CD4-positive, alpha-beta memory T cell (primary cell): ENCODE measurements at places on chromosomes 7 and 10. TPM values are rescaled to one million over a fixed set of nuclear protein-coding genes. Genes with fewer than 3 reads are reported as not detected.

- H3K36me3 ChIP-seq = no peaks in the 10 kb centered on the region
- no peak overlapping the region for H3K27ac ChIP-seq
- H3K27me3 ChIP-seq = no peaks in the 10 kb centered on the region
- DNase-seq = no peak
- H3K4me3 ChIP-seq = no peak overlapping the region
- peaks cover 7% of the 10 kb centered on the region for H3K4me1 ChIP-seq
These were observed 12.6 kb downstream of the IQCE start for GRCh38 chr7:2571409-2571808.

DNA sequence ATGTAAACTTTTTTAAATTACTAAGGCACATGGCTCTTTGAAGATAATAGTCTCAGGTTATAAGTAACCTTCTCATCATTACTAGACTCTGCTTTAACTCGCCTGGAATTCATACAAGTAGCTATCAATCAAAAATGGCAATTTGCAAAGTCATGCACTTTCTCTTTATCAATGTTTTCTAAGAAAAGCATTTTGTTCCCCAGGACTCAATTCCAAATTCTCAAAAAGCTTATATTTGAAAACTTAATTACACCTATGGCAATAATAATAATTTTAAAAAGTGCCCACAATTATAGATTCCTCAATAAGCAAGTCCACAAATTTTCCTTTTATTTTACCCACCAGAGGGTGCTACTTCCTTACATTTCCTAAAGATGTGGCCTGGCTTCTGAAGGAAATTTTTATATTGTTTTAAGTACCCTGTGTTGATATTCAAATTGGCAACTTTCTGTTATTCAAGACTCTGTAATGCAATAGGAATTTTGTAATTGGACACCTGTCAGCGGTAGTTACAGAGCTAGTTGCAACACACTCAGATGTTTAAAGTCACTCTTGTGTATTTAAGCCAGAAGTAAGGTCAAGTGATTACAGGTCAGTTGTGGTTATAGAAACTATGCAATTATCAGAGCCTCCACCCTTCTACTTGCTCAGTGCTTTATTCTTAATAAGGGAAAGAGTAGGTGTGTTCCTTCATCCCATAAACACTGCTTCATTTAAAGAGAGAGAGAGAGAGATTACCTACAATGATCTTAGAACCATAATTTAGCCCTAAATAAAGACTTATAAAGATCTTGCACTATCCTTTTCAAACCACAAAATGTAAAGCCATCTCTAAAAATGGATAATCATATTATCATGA, 47.1 kb upstream of the HYAL4 start:
- no peak overlapping the region for H3K4me3 ChIP-seq
- no peaks in the 10 kb centered on the region for H3K36me3 ChIP-seq
- no peaks in the 10 kb centered on the region for H3K27me3 ChIP-seq

Gene SYNPO2L
- total RNA-seq = not detected

Gene UNCX
- total RNA-seq = not detected

DNA sequence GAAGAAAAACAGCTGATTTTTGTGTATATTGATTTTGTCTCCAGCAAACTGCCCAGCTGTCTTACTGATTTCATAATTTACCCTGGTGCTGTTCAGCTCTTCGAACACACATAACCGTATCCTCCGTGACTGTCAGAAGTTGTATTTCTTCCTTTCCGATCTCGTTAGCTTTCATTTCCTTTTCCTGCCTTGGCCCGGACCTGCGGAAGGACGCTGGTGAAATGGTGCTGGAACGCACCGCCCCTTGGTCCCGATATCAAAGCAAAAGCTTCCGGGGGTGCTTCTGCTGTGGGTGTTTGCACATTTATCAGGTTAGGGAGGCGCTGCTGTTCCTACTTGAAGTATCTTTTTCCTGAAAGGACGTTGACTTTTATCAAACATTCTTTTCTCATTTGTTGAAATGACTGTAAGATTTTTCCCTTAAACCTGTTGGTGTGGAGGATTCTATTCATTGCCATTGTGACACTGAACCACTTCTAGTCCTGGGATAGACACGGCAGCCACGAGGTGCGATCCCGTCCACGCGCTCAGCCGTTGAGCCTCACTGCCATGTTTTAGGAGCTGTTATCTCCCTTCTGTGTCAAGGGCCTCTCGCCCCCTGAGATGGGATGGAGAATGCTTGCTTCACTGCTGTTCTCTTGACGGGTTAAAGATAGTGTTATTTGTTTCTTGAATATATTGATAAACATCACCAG, 72.6 kb downstream of the FOXL3 start:
- H3K27me3 ChIP-seq = no peaks in the 10 kb centered on the region
- peaks cover 72% of the 10 kb centered on the region for H3K4me1 ChIP-seq
- DNase-seq = peak; percentile 52
- no peaks in the 10 kb centered on the region for H3K36me3 ChIP-seq
- H3K27ac ChIP-seq = peak overlapping the region; percentile 29

Gene CD36
- 4.3 TPM for total RNA-seq

GRCh38 chr10:32332299-32332750, 14.6 kb downstream of the EPC1 start:
- H3K4me3 ChIP-seq = no peak overlapping the region
- peaks cover 100% of the 10 kb centered on the region for H3K4me1 ChIP-seq
- no peaks in the 10 kb centered on the region for H3K27me3 ChIP-seq

DNA sequence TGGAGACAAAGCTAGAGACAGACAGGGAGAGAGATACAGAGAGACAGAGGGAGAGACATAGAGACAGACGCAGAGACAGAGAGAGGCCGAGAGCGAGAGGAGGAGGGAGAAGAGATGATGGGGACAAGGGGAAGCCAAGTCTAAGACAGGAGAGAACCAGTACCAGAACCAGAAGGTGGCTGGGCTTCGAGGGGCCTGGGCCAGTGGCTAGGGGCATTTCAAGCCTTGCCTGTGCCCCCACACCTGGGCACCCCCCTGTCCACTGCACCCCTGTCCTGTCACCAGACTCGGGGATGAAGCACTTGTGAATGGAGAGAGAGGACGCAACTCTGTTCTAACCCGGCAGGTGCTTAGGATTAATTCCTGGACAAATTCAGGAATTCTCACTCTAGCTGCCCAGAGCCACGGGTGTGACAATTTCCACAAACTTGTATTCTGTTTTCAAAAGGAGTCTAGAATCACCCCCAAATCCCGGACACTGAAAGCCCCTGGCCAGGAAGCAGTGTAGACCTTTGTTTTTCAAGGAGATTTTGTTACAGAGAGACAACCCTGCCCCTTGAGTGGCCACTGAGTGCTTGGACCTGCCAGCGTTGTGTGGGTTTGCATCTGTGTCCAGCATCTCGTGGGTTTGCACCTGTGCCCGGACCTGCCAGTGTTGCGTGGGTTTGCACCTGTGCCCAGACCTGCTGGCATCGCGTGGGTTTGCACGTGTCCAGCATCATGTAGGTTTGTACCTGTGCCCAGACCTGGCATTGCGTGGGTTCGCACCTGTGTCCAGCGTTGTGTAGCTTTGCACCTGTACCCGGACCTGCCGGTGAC, 157.3 kb downstream of the WDR37 start:
- no peaks in the 10 kb centered on the region for H3K36me3 ChIP-seq
- H3K4me1 ChIP-seq = no peaks in the 10 kb centered on the region
- H3K27ac ChIP-seq = no peak overlapping the region
- DNase-seq = no peak
- no peak overlapping the region for H3K4me3 ChIP-seq

GRCh38 chr10:45370202-45370955, 3.6 kb upstream of the ALOX5 start:
- no peak overlapping the region for H3K27ac ChIP-seq
- no peak for DNase-seq
- H3K36me3 ChIP-seq = no peaks in the 10 kb centered on the region
- no peak overlapping the region for H3K4me3 ChIP-seq
- H3K4me1 ChIP-seq = peaks cover 14% of the 10 kb centered on the region

DNA sequence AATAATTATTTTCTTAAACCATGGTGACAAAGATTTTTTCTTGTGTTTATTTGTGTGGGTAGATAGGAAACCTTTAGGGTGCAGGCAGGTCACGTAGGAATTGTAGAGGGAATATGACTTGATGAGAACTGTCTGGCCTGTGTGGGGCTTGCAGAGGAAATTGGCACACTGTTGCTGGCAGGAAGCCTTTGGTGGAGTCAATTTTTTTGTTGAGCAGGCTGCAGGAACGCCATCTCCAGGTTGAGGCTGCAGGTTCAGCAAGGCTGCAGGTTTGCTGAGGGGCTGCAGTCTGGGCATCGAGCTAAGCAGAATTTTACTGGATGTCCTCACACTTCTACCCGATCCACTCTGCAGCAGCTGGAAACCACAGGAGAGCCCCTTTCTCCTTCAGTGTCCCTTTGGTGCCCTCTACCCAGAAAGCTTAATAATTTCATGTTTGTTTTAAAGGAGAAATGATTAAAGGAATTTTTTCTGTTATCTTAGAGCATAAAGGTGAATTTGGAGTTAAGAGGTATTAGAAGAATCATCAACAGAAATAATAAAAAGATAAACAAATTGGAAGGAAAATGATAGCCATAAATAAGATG, 37.0 kb downstream of the TBC1D12 start:
- no peak overlapping the region for H3K4me3 ChIP-seq
- no peak for DNase-seq
- no peak overlapping the region for H3K27ac ChIP-seq
- H3K36me3 ChIP-seq = no peaks in the 10 kb centered on the region

Gene MNX1
- not detected for total RNA-seq

Gene FAM25A
- total RNA-seq = not detected

DNA sequence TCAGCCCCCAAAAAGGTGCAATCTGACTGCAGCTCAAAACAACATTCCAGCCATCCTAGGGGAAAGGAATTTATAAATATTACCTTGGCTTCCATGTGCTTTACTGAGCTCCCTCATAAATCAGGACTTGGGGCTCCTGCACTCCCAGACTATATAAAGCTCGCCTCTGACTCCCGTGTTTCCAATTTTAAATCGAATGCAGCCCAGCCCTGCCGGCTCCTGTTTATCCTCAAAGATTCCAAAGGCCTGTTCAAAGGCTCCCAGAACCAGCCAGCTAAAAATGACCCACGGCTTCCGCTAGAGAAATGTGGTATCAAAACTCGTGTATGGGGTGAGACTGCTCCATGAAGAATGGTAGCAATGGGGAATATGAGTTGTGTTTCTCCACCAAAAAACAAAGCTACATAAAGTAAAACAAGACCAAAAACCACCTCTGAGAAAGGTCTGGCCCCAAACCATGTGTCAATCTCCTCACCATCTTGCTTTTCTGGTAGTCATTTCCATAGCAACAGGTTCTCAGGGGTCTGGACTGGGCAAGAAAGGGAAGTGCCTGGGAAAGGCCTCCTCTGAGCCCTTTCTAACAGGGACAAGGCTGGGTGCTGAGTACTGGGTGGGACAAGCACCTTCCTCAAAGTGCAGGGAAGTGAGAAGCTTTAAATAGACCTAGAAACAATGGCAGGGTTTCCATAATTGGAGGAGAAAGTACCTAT, 5.1 kb downstream of the CALML3 start:
- DNase-seq = no peak
- H3K36me3 ChIP-seq = no peaks in the 10 kb centered on the region
- H3K4me3 ChIP-seq = no peak overlapping the region
- H3K27ac ChIP-seq = no peak overlapping the region
- H3K4me1 ChIP-seq = no peaks in the 10 kb centered on the region
- H3K27me3 ChIP-seq = no peaks in the 10 kb centered on the region

Gene CYP3A4
- total RNA-seq = not detected

- H3K27me3 ChIP-seq = peaks cover 4% of the 10 kb centered on the region
- no peak overlapping the region for H3K27ac ChIP-seq
- peaks cover 5% of the 10 kb centered on the region for H3K4me1 ChIP-seq
- no peak overlapping the region for H3K4me3 ChIP-seq
- DNase-seq = no peak
These were observed 51.0 kb downstream of the TCF7L2 start for GRCh38 chr10:113000876-113001598.

Gene NIPSNAP2
- total RNA-seq = 33.3 TPM

DNA sequence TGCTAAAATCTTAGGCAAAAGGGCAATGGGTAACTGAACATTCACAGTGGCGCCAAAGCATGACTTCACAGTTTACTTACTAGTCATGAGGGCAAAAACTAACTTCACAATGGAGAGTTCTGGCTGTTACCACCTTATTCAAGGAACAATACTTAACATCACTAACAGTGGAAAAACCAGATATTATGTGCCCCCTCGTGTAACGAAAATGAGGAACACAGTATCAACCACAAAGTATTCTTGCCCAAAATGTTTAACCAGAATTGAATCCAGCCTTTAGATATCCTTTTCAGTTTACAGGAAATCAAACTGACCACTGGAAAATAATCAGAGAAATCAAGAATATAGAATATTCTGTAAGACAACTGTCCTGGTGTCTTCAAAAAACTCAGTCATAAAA, 9.5 kb downstream of the C7orf25 start:
- no peaks in the 10 kb centered on the region for H3K36me3 ChIP-seq
- DNase-seq = no peak
- no peaks in the 10 kb centered on the region for H3K4me1 ChIP-seq
- no peaks in the 10 kb centered on the region for H3K27me3 ChIP-seq
- H3K4me3 ChIP-seq = no peak overlapping the region

GRCh38 chr10:93903051-93903450, 9.3 kb downstream of the SLC35G1 start:
- peaks cover 25% of the 10 kb centered on the region for H3K4me1 ChIP-seq
- no peaks in the 10 kb centered on the region for H3K27me3 ChIP-seq
- H3K4me3 ChIP-seq = no peak overlapping the region
- DNase-seq = no peak

Gene PHYHIPL
- not detected for total RNA-seq

- H3K36me3 ChIP-seq = no peaks in the 10 kb centered on the region
- H3K4me1 ChIP-seq = no peaks in the 10 kb centered on the region
- no peak overlapping the region for H3K27ac ChIP-seq
- H3K4me3 ChIP-seq = no peak overlapping the region
- no peaks in the 10 kb centered on the region for H3K27me3 ChIP-seq
- DNase-seq = no peak
These were observed 23.6 kb upstream of the FRA10AC1 start for GRCh38 chr10:93726024-93726423.

DNA sequence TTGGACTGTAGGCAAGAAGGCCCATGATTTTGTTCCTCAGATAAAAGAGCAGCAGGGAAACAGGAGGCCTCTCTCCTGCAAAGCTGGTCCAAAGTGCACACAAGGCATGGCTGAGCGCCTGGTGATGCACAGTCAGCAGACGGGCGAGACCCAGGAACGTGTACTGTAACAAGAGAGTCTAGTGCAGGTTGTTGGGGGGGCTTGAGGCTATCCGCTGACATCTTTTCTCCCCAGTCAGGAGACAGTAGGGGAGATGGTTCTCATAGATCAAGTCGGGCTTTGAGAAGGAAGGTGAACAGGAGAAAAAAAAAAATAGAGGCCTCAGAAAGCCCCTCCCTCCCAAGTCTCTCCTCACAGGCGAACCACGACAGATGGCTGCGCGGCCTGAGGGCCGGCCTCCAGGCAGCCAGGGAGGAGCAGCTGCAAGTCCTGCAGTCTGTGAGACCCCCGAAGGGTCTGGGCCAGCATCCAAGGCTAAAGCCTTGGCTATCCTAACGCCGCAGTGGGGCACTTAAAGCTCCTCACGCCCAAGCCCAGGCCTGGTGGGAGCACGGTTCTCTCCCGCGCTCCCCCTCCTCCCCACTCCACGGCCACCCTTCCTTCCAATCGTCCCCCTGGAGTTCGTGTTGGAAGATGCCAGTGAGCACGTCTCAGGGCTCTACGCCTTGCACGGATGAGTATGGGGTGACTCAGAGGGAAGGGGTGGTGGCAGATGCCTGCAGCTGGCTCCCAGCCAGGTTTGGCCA, 68.3 kb downstream of the PRKAG2 start:
- H3K4me1 ChIP-seq = no peaks in the 10 kb centered on the region
- H3K4me3 ChIP-seq = no peak overlapping the region
- DNase-seq = no peak
- no peak overlapping the region for H3K27ac ChIP-seq

Gene PIK3AP1
- 2.6 TPM for total RNA-seq
